IPS DF 6.9 (cell line): ENCODE measurements at places on chromosomes 7 and 10.

DNA sequence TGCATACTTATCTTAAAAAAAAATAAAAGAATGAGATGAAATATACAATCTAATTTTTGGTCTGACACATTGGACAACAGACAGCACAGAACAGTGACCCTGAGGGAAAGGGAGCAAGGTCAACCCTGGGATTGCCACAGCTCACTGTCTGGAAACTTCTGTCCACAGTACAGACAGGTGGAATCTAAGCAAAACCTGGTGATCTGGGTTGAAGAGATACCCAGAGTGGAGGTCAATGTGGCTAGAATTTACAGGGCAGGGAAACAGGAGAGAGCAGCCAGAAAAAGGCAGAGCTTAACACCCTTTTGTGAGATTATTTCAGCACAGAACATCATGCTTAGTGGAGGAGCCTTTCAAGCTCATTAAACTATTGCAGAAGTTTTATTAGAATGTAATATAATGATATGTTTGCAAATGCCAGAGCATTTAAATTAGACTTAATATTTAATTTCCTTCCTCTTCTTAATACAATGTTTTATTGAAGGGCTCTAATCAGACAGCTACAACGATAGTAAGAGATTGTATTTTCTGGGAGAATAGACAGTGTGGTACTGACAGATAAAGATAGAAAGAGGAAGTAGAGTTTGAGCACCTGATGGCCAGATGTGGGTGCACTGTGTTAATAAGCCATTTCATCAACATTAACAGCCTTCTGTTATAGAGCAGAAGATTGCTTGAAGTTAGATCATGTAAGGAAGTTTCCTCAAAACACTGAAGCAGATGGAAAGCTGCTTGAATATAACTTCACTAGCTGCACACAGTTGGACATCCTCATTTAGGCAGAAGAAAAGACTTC is 309.4 kb downstream of the HGF start:
- DNase-seq: no peak

DNA sequence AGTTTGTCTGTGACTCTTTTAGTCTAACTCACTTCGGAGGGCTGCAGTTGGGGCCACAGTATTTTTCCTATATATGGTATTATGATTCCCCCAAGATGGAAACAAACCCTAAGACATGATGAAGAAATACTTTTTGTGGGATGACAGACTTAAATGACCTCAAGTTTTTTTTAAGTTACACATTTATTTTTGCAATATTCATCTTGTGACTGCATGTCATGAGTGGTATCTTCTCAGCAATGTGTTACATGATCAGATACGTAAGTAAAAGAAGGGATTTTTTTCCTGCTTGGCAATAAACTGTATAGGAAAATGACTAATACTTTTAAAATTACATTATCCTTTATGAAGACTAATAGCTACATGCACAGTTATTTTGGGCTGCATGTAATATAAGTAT is 57.8 kb downstream of the OR13A1 start:
- no peak for DNase-seq

GRCh38 chr10:61795551-61795950 is 105.9 kb upstream of the ARID5B start:
- no peak for DNase-seq

DNA sequence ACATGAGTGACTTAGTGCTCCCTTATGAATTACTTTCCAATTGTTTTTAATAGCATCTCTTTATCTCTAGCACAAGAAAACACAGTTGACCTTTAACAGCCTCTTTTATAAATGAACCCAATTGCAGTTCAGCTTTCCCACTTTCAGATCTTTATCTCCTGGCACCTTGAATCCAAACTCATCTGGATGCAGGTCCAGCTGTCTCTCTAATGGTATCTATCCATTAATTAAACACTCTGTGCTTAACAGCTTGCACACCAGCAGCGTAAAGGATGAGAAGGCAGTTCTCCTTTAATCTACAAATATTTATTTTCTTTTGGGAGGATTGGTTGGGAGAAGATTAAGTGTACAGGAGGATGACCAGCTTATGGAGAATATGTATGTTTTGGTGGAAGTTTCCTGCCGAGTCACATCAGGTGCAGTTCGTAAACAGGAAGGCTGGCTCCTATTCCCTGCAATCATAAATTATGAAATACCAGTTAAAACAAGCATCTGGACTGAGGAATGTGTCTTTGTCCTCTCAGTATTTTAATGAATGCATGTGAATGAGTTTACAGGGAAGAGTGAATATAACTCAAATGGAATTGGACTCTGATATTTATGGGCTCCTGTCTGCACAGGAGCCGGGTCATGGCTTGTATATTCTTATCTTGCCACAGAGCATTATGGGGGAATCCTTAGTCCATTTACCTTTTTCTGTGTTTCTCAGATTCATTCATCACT is 232.7 kb downstream of the PHF14 start:
- no peak for DNase-seq

GRCh38 chr7:153588586-153588985 is 463.6 kb upstream of the DPP6 start:
- DNase-seq: no peak

GRCh38 chr10:79948976-79949722 is at the start of gene SFTPD:
Gene SFTPD (minus strand): TSS chr10:79949105. CDS start chr10:79946659, 2,446 bp downstream.
- DNase-seq: no peak

GRCh38 chr10:101070098-101070497 is 8.3 kb downstream of the KAZALD1 start:
- DNase-seq: no peak

DNA sequence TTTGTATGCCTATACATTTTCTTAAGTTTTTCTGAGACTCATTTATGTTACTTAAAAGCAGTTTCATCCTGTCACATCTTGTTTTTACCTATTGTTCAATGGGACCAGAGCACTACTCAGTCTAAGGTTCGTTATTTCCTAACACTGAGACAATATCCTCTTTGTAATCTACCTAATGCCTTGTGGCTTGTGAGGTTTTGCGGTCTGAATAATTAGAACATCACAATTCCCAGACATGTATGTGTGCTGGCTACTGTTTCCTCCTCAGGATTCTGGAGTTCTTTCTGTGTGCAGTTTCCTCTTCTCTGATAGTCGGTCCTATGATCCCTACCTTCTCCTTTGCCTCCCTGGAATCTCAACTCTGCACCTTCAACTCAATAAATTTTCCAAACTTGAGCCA is 620.2 kb downstream of the ANKRD7 start:
- no peak for DNase-seq

GRCh38 chr7:5396999-5397663 is 26.5 kb downstream of the TNRC18 start:
- no peak for DNase-seq

- DNase-seq: no peak
These were observed 321.0 kb downstream of the TCERG1L start for GRCh38 chr10:130990486-130990885.

- DNase-seq: no peak
These were observed 139.3 kb downstream of the FRMD4A start for GRCh38 chr10:14191407-14191806.

- no peak for DNase-seq
These were observed 211.5 kb upstream of the SLC26A5 start for GRCh38 chr7:103657474-103657894.

DNA sequence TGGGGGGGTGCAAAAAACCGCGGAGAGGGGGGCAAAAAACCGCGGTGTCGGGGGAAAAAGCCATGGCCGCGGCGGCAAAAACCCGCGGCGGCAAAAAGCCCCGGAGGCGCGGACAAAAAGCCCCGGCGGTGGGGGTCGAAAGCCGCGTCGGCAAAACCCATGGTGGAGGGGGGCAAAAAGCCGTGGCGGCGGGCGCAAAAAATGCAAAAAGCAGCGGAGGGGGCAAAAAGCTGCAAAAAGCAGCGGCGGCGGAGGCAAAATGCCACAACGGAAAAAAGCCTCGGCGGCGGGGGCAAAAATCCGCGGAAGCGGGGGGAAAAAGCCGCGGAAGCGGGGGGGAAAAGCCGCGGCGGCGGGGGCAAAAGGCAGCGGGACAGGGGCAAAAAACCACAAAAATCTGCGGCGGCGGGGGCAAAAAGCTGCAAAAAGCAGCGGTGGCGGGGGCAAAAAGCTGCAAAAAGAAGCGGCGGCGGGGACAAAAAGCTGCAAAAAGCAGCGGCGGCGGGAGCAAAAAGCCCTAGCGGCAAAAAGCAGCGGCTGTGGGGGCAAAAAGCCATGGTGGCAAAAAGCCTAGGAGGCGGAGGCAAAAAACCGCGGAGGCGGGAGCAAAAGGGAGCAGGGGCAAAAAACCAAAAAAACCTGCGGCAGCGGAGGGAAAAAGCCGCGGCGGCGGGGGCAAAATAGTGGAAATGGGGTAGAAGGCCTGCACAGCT is 418.9 kb downstream of the ZNF716 start:
- DNase-seq: no peak

- DNase-seq: no peak
These were observed 101.6 kb downstream of the NKX6-2 start for GRCh38 chr10:132684164-132684891.

DNA sequence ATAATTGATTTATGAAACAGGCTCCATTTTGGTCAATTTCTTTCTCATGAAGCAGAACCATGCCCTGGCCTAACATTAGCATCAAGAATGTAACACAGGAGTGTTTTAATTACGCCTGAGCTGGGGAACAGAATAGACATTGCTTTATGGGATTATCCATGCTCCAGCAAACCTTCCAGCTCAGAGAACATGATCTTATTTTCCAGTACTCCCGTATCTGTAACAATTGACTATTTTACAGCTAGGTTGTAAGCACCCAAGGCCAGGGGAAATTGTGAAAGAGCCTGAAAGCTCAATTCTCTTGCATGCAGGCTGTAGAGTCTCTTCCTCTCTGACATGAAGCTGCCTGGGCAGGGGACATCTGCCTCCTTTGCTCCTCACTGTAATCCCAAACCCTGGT is 30.8 kb upstream of the CRYGN start:
- DNase-seq: no peak

GRCh38 chr10:3976718-3977117 is 191.7 kb upstream of the KLF6 start:
- no peak for DNase-seq

GRCh38 chr10:96829029-96829773 is 2.9 kb upstream of the LCOR start:
- DNase-seq: no peak

DNA sequence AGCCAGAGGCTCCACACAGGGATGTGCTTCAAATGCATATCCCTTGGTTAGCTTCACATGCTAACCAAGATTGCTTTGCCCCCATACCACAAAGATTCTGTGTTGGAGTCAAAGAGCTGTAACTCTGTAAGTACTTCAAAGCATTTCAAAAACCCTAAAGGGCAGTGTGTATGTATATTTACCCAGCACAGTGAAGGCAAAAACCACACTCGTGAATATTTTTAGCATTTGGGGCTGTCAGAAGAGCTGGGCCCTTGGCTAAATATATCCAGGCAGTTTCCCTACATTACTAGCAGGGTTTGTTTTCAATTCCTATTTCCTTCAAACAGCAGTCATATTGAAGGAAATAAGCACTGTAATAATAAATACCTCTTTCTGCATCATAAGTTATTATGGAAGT is 84.2 kb upstream of the STEAP1B start:
- DNase-seq: no peak

DNA sequence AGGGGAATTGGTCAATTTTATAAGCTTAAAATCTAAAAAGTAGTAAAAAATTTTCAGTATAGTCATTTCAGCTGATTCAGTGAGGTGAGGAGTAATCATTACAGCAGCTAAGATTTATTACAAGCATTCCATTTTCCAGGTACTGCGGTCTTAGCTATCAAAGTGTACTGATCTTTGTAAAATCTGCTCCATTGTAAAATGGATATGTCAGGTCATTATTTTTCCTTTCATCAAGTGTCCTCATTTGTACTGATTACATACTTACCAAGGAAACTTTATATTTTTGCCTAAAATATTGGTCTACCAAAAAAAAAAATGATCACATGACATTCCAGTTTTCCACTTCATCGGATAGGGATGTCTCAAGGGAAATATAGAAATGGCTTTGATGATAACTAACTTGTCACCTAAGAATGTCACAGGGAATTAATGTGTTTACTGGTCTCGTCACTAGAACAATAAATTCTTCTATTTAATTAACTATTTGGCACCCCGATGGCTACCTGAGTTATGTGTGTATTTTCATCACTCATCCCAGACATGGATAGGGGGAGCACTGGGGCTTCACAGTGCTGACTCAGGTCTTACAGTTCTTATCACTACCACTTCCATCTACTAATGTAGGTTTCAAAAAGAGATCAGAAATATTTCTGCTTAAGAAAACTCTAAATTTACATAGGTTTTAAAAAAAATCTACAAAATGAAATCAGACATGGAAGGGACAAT is 948.4 kb downstream of the PCDH15 start:
- DNase-seq: no peak

GRCh38 chr10:30940256-30940655 is 91.4 kb downstream of the ZNF438 start:
- DNase-seq: no peak

GRCh38 chr10:103851261-103851660 is 4.1 kb downstream of the SH3PXD2A start:
- no peak for DNase-seq

- peak; percentile 29 for DNase-seq
These were observed 5.6 kb upstream of the ZNF518A start for GRCh38 chr10:96124230-96125141.

DNA sequence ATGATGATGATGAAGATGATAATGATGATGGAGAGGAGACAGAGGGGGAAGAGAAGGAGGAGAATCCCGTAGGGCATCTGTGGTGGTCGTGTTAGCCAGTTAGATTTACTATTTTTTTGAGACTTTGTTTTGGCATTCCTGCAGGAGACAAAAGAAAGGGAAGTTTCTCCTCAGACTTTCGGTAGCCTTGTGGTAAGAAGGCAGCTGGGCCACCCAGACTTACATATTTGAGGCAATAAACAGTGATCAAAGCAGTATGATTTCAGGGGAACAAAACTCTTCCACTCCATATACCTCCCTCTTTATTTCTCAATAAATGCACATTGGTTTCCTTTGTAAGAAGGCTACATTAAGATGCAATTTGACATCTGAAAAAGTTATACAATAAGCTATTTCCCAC is 32.4 kb upstream of the BICC1 start:
- no peak for DNase-seq

DNA sequence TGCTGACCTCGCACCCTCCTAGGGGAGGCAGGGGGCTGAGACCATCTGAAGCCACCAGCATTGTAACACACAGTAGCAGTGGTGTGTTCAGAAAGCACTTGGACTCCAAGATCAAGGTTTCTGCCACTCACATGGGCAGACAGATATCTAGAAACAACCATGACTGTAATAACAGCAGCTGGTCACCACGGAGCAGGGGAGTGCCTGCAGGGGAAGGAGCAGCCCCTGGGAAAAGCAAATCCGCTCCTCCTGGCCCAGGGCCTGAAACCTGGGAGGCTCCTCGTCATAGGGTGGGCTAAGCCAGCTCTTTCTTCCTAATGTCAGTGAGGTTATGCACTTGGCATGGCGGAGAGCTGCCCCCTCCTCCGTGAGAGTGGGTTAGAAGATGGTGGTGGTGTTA is 118.4 kb upstream of the INSYN2A start:
- no peak for DNase-seq

GRCh38 chr7:18019555-18019954 is 8.1 kb downstream of the PRPS1L1 start:
- DNase-seq: no peak

GRCh38 chr10:6671976-6672375 is 91.9 kb upstream of the PRKCQ start:
- no peak for DNase-seq
